ENCODE measurements at places on chromosomes 5 and 9. TPM values are rescaled to one million over a fixed set of nuclear protein-coding genes. Genes with fewer than 3 reads are reported as not detected.

The POLR3G gene
- total RNA-seq: 0.68 TPM

The TLR4 gene
- total RNA-seq: 16.8 TPM

The CBY3 gene
- not detected for total RNA-seq

The SLCO6A1 gene
- not detected for total RNA-seq

The MACIR gene
- 4.3 TPM for total RNA-seq

The GDF9 gene
- total RNA-seq: 0.24 TPM

The BTNL9 gene
- 37.6 TPM for total RNA-seq

The KIF12 gene
- not detected for total RNA-seq

The SUSD3 gene
- 1.7 TPM for total RNA-seq

GRCh38 chr9:72139226-72139625, 10.0 kb upstream of the GDA start:
- no peak for DNase-seq

GRCh38 chr9:7336356-7337065, 463.1 kb downstream of the DMAC1 start:
- no peak for DNase-seq

DNA sequence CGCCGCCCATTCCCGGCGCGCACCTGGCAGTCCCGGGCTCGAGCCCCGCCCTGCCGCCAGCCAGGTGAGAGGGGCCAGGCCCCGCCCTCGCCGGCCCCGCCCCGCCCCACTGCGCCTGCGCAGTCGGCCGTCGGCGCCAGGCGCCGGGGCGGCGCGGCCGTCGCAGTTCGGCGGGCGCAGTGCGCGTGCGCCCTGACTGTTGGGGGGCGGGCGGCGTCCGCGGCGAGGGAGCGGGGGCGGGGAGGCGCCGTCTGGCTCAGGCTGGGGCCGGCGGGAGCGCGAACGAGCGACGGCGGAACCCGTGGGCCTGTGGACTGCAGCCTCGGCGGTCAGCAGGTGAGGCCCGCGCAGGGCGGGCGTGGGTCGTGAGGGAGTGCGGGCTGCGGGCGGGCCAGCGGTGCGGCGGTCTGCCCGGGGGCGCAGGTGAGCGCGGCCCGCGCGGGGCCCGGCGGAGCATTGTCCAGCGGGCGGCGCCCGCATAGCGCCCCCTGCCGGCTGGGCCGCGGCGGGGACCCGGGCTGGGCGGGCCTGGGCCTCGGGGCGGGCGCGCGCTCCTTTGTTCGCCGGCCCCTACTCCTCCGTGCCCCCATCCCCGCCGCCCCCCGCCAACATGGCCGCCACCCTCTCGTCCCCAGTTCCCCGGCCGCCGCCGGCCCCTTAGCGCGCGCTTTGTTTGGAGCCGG, at the start of gene SPIN1:
SPIN1 (plus strand) TSS at position 242 of the 683 bp plus-strand sequence. CDS start 38,096 bp downstream, outside the sequence.
- DNase-seq: peak; percentile 90

GRCh38 chr5:150245111-150245789, 44.3 kb downstream of the CAMK2A start:
- no peak for DNase-seq

DNA sequence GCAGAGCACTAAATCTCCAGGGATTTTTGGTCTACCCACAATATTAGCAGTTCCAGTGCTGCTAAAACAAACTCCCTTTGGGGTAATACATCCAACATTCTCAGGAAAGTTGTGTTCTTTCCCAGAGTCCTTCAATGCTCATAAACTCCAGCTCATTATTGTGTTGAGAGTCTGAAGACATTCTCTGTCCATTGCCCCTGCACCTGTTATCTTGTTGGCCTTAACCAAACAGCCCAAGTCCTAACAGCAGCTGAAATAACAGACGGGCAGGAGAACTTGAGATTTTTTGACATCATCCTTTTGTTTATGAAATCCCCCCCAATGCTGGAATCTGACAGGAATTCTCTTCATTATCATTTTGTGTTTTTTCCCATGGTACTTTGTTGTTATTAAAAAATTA, 110.8 kb downstream of the PAPPA start:
- DNase-seq: no peak

GRCh38 chr9:228929-229695, 14.4 kb downstream of the DOCK8 start:
- no peak for DNase-seq

GRCh38 chr9:27572918-27573633, at the start of gene C9orf72:
Gene C9orf72, minus strand, starts transcription at chr9:27573481. Its CDS starts 6,361 bp downstream, at chr9:27567120.
- DNase-seq: peak; percentile 91

DNA sequence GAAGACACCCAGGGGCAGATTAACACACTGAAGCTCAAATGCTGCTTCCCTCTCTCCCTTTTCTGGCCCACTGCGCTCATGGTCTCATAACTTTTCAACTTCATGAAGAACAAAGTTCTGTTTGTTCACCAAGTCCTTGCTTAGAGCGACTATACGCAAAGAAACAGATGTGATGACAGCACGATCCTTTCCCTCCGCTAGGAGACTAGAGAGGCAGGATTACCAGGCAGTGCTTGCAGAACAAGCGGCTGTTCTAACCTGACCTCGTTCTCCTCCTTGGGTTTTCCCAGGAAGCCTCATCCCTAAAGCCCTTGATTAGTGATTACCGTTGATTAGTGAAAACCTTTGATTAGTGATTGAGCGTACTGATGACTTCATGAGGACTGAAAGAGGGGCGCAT, 649.9 kb downstream of the IRX1 start:
- no peak for DNase-seq

DNA sequence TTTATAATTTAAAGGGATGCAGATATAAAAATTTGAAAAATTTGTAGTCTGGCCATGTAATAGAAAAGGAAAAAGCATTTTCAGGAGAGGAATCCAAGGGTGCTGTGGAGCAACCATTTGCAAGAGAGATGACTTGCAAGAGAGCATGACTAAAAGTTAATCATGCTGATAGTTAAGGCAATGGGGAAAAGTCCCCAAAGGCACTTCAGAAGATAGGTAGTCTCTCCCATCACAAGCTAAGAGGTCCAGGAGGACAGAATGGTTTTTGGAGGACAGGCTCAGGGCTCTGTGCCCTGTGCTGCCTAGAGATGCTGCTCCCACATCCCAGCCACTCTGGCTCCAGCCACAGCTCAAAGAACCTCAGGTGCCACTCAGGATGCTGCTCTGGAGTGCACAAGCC, 38.8 kb downstream of the DNAJB5 start:
- DNase-seq: no peak

DNA sequence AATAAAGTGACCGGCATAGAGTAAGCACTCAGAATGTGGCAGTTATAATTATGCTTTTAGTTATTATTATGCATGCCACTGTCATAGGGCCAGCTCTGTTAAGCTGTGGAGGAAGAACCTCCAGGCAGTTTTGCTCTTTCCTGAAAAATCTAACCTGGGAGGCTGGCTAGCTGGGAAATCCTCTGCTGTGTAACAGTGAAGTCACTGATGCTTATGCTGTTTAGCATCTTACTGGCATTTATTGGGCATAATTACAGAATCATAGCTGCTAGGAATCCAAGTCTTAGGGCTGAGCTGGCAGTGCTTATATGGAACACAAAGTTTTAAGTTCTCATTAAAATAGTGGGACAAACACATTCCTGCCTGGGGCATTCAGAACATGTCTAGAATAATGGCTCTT, 5.5 kb upstream of the GSN start:
- no peak for DNase-seq

GRCh38 chr9:19284729-19285128, 54.2 kb downstream of the DENND4C start:
- no peak for DNase-seq

DNA sequence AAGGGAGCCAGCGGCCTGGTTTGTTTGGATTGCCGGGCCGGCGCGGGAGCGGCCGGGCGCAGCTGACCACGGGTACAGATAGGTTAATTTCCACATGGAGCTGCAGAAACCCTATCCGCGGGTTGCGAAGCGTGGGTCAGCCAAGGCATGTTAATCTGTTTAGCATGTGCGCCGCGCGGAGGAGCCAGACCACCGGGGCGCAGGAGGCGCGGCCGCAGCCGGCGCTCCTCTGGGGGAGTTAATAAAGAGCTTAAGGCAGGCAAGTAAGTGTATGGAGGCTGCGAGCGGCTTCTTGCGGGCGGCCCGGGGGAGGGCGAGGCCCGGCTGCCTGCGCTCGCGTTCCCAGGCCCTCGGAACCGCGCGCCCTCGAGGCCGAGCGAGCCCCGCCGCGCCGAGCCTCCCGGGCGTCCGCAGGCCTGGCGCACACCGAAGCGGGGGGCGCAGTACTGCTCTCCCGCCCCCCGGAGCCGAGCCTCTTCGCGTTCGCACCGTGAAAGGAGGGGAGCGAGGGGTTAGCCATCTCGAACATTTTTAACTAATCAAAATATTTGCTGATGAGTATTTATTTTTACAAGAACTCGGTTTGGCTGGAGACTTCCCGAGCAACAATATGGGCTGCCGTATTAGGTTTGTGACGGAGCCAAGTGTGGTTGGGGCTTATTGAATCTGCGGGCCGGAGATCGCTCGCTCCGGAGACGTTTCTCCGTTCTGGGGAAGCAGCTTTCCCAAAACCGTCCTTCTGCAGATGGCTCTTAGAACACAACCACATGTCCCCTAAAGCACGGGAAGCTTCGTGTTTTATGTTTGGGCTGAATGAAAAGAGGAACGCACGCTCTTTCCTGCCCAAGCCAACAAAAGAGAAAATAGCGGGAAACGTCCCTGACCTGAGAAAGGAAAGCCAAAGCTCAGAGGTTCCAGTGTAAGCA, 28.8 kb downstream of the FOXD1 start:
- DNase-seq: no peak

DNA sequence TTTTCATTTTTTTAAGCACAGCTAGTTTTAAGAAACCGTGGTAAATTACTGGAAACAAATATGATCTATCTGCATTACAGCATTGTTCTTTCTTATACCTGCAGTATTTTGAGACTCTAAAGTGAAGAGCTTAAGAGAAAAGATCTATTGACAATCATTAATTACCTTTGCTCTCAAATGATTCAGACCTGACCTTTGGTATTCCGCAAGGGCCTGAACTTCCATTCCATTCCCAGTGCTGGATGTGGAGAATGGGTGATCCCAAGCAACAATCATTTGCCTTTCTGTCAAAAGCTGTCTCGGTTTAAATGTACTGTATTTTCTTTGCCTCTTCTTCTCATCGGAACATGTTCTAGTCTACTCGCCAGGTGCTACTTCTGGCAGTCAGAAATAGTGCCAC, 18.9 kb downstream of the NREP start:
- DNase-seq: no peak

GRCh38 chr5:95915999-95916686, 45.5 kb downstream of the ELL2 start:
- DNase-seq: no peak

DNA sequence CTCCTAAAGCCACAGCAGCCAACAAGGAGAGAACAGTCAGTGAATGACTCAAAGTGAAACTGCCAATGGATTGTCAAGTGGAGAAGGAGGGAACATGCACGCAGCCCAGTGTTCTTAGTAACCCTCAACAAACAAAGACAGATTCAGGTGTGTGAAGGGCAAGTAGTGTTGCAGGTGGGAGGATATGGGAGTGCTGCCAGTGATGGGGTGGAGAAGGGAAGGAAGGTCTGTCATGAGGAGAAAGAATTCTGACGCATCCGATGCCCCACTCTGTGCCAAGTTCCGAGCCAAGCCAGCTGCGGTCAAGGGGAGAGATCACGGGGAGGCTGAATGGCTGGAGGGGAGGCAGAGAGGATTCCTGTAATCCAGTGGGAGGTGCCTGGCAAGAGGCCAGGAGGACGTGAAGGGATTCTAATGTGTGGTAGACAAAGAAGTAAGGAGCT, 56.5 kb downstream of the CAST start:
- peak; percentile 71 for DNase-seq

- no peak for DNase-seq
Measured at GRCh38 chr5:73821003-73821402, 195.0 kb downstream of the ARHGEF28 start.

DNA sequence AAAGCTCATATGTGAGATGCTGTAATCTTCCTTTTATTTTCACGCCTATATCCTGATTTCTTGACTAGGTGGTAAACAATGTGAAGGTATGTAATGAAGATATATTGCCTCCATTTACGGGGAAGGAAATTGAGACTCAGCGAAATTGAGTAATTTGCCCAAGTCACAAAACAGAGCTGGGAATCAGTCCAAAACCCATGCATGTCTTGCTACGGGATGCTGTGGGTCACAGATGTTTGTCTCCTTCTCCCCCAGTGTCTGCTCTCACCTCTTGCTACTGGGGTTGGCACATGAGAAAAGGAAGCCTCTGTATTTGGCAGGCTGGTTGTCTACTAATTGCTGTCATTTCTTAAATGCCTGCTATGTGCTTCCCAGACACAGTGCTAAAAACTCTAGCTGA, 53.7 kb upstream of the TEX48 start:
- DNase-seq: no peak

GRCh38 chr9:82410866-82411265, 422.3 kb downstream of the SPATA31D1 start:
- DNase-seq: no peak

DNA sequence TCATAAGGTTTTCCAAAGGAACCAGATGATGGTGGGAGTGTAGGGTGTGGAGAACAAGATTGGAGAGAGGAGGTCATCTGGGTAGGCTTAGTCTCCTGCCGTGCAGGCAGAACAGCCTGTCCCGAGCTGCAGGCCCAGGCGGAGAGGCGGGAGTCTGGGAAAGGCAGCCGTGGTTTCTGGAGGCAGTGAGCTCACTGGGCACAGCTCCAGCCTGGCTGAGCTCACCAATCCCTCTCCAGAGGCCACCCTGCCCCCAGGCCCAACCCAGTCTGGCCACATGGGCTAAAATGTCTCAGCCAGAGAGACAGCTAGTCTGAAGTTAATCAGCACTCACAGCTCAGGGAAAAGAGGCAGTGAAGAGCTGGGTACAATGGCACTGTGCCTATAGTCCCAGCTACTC, 12.3 kb downstream of the P4HA2 start:
- peak; percentile 95 for DNase-seq

DNA sequence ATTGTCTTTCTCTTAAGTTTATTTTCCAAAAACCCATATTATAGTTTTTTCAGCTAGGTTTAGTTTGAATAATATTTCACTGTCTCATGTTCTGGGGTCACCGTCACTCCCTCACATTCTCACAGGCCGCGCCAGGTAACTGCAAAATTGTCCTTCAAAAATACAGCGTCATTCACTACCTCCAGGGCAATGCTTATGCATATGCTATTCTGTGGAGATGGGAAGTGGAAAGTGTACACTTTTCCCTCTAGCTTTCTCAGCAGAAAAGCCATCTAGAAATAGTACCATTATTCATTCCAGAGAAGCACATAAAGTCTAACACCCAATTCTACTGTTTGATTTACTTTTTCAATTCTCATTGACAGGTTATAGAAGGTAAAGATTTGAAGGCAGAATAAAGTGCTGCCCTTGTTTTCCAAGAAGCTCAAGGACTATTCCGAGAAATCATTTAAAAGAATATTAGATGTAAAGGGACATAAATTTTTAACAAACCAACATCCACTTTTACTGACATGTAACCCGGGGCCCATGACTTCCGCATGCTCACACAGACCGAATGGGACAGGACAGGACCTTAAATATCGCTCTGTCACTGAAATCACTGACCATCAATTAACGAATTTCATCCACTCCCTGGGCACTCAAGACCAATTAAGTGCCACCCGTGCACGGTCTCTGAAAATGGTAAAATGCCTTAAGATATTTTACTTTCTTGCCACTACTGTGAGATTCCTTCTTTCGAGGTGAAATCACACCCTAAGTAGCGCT, 720 bp downstream of the NUDT12 start:
- no peak for DNase-seq

- no peak for DNase-seq
Measured at GRCh38 chr5:98128846-98129245, 644.6 kb upstream of the RGMB start.

Data from Right ventricle myocardium inferior (tissue), 1 donor.